ENCODE measurements at places on chromosomes 3 and 15.

GRCh38 chr3:82030916-82031315, 269.5 kb upstream of the GBE1 start:
- DNase-seq = no peak

DNA sequence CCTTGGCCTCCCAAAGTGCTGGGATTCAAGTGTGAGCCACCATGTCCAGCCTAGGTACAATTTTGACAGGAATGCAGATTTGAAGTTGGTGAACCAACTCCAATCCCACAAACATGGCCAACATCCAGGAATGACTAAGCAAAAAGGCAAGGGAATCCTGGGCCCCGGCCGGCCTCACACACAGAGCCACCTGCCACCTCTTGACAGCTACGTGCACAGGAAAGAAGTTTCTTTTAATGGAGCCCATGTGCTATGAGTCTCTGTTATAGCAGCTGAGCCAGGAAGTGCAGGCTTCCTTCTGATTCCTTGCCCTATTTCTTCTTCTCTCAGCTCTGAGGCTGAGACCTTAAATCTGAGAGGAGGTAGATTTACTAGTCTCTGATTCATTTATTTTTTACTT, 8.8 kb downstream of the TMEM40 start:
- no peak for DNase-seq

DNA sequence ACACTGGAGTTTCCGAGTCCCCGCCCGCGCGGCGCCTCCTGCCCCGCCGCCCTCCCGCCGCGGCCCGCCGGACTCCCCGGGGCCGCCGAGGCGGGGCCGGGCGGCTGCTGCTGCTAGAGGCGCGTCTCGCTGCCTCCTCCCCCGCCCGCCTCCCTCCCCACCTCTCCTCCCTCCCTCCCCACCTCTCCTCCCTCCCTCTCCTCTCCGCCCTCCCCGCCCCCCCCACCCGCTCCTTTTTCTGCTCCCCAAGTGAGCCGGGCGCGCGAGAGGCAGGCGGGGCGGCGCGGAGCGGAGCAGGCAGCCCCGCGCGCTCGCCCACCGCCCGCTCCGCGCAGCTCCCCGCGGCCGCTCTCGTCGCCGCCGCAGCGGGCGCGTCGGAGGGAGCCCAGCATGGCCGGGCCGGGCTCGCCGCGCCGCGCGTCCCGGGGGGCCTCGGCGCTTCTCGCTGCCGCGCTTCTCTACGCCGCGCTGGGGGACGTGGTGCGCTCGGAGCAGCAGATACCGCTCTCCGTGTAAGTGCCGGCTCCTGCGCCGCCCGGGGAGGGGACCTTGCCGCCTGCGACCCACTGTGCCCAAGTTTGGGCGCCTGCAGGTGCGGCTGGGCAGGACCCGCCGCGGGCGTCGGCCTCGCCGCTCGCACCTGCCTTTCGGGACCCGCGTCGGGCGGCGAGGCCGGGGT, at the start of gene CACNA2D3:
TSS of gene CACNA2D3 (plus strand) at position 229 of the 679 bp plus-strand sequence.
- no peak for DNase-seq

DNA sequence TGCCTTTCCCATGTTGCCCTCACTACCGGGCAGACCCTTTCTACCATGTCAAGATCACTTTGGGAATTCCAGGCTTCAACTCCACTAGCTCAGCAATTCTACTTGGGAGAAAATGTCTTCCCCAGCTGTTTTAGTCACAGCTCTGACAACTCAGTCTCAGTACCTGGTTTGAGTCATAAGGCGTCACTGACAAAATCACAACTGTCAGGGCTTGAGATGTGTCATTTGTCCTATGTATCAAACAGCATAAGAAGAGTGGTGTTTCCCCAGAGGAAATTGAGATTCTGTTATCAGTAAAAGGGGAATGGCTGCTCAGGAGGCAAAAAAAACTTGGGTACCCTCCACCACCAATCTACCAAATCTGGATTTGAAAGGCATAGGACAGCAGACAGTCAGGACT, 594.9 kb upstream of the SUCLG2 start:
- no peak for DNase-seq

- DNase-seq = no peak
Measured at GRCh38 chr15:37860896-37861295, 73.5 kb upstream of the TMCO5A start.

DNA sequence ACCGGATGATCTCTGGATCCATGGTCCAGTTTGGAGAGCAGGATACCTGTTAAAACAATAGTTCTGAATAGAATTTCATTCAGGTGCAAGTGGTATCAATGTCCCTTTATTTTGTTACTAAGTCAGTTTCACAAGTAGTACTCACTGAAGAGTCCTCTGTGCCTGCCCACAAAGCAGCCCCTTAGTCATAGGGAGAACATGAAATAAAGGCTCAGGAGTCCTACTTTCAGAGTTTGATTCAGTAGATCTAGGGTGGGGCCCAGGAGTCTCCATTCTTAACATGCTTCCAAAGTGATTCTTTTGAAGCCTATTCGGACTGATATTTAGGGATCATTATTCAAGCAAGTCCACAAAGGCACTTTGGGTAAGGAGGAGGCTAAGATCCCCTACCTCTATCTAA, 79.8 kb upstream of the ACKR4 start:
- DNase-seq = no peak

GRCh38 chr15:63043335-63044076, 959 bp downstream of the TPM1 start:
- no peak for DNase-seq

DNA sequence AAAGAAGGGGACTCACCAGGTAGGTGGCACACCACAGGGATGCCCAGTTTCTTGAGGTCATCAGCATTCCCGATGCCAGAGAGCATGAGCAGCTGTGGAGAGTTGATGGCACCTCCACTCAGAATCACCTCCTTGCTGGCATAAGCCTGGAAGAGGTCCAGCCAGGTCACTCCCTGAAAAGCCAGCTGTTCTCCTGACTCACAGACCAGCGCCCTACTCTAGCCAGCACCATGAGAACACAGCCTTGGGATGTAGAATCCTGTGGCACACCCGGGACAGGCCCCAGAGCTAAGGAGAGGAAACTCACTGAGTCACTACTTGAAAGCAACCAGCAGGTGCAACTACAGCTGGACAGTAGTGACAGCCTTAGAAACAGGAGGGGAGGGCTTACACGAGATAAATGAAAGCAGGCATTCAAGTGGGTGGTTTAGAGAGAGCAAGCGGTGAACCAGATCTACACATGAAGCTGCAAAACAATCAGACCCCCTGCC, 24.5 kb downstream of the CHDH start:
- DNase-seq = no peak

DNA sequence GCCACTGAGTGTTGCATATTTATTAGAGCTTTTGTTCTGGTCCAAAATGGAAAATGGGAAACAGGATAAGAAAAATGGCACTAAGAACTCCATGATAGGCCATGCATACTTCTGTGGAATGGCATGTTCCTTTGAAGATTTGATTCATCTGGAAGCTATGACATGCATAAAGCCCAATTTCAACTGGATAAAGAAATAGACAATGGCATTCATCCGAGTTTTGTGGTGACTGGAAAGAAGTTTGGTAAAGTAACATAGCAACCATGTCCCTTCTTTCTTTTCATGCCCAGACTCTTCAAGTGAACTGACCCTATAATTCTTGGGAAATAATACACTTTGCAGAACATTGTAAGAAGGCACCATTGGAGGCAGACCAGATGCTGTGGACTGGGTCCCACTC, 368.4 kb upstream of the IL12A start:
- DNase-seq = no peak

- no peak for DNase-seq
Measured at GRCh38 chr15:50884540-50884939, 23.9 kb upstream of the AP4E1 start.

DNA sequence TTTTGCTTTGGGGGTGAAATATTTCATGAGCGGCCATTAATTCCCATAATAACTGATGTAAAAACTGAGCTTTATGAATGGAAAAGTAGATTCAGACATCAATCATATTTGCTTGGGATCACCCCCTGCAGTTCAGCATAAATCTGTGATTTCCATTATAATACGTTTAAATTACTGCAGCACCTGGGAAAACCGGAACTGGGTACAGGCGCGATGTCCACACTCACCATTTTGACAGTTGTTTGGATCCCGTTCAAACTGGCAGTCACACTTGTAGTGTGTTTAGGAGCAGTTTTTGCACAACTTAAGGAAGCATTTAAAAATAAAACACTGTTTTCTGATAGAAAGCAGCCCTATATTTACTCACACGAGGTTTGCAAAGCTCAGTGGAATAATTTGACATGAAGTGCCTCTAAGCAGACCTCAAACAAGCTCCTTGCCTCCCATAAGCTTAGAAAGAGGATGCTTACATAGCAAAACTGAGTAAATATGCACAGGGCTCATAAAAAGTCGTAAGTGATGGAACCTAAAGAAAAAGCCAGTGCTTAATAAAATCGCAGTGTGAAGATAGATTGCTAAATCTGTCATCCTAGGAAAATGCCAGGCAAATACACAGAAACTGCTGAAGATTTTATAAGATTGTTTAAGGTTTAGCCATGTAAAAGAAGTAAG, 377.6 kb downstream of the PTPRG start:
- DNase-seq = no peak

- DNase-seq = no peak
Measured at GRCh38 chr3:45777111-45777745, 19.1 kb downstream of the SLC6A20 start.

GRCh38 chr3:179268400-179269051, 17.6 kb upstream of the KCNMB3 start:
- no peak for DNase-seq

DNA sequence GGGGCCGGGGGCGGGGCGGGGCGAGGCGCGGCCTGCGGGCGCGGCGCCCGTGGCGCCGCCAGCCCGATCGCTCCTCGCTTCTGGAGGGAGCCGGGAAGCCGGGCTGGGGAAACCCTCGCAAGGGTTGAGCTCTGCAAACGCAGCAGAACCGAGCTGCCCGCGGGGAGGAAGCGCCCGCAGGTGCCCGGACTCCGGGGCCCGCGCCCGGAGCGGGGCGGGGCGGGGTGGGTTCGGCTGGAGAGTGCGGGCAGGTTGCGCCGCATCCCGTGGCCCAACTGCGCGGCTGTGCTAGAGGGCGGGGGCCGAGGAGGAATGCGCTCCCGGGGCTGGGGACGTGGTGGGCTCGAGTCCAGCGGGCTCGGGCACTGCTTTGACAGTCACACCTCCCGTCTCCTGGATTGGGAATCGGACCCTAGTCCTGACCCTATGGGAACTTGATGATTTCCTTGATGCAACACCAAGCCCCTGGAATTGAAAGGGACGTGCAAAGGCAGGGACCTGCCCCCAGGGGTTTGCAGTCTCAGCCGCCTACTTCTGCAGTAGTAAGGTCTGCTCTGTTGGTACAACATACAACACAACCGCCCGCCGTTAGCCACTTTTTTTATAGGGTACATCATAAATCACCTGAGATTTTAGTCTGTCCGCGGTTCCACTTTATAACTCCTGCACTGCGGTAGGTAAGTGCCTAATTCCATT, 34.3 kb downstream of the ZBTB38 start:
- DNase-seq = no peak

Measured in activated CD4-positive, alpha-beta T cell treated with anti-CD3 and anti-CD28 coated beads, Interleukin-2, amount 50 U/mL, for 24 hours (primary cell).